Forelimb muscle (tissue), 1 donor: ENCODE measurements at places on chromosomes 11 and 22.

DNA sequence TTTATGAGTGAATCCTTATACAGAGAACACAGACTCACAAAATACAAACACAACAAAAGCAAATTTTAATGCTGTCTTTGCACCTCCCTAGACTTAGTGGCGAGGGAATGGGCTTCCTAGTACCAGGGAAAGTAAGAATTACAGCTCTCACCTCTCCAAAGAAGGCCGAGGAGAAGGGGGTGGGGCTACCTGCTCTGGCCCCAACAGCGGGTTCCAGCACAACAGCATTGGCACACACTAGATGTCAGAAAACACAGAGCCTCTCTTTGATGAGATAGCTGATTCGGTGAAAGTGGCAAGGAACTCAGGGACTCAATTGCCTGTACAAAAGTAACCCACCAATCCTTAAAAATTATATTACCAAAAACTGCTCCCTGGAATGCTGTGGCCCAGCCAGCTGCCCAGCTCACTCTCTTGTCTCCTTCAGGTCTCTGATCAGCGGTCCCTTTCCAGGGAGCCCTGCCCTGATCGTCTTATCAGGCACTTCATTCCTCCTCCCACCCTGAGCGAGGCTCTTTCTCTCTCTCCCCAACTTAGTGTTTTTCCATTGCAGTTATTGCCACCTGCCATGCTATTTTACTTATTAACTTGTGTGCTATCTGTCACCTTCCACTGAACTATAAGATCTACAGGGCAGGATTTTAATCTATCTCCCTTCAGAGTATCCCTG is 30.7 kb downstream of the SPON1 start:
- no peak for DNase-seq

DNA sequence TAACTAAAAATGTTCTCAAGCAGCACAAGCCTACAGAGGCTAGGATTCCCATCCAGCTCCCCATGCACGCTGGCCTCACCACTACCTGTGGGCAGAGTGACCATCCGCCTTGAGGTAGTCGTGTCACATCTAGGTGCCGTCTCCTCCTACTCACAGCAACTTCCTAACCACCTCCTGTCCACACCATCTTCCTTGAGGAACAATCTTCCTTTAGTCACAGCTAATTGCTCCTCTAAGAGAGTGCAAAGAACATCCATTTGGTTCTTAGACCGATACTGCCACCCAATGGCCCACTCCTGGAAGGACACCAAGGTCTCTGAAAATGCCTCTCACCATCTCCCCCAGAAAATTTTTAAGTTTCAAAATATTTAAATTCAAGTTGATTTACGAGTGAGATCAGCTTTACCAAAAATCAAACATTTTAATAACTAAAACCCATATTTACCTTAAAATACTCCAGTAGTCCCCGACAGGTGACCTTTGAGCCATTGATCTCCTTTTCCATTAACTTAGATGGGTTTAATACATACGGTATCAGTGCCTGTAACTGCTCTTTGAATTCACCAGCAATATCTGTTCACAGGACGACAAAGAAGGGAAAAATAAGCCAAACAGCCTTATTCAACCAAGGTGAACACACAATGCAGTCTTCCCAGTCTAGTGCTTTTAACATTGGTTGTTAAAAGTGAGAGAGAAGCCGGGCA is 21.7 kb upstream of the PLAAT3 start:
- no peak for DNase-seq

DNA sequence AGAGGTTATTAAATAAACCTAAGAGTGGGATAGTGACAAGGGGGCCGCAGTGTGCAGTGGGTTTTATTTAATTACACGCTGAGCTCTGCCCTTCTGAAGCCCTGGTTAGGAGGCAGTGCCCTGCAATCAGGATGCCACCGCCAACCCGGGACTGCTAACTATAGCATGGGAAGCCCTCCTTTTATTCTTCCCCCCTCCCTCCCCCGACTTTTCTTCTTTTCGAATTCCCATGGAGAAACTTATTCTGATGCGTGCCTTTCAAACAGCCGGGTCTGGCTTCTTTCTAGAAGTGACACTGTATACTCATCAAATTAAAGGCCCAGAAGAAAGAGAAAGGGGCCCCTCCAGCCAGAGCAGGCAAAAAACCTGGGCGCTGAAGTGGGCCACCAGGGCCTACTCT is 91.3 kb upstream of the ANO1 start:
- no peak for DNase-seq

DNA sequence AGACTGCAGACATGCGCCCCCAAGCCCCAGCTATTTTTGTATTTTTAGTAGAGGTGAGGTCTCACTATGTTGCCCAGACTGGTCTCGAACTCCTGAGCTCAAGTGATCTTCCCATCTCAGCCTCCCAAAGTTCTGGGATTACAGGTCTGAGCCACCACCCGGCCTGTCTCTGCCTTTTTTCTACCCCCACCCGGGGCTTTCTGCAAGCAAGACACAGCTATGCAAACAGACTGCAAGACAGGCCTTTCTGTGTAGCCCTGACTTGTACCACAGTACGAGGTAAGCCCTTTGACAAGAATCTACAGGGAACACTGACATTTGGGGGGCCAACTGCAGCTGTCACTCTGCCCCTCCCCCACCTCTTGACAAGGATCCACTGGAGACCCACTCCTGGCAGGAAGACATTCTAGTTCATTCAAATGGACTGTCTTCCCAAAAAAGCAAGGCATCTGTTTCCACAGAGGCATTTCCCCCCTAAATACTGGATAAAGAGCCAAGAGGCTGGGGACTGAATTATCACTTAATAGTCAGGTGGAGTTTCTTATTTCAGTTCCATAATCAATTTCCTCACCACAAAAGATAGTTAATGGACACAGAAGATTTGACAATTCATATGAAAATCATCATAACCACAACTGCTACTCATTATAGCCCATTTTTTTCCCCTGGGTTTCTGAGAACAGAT is 118.2 kb downstream of the ABTB2 start:
- no peak for DNase-seq

- DNase-seq = no peak
Measured at GRCh38 chr22:31836010-31836409, 82.2 kb downstream of the DEPDC5 start.

GRCh38 chr11:67055812-67056211 is 835 bp upstream of the RHOD start:
- no peak for DNase-seq

DNA sequence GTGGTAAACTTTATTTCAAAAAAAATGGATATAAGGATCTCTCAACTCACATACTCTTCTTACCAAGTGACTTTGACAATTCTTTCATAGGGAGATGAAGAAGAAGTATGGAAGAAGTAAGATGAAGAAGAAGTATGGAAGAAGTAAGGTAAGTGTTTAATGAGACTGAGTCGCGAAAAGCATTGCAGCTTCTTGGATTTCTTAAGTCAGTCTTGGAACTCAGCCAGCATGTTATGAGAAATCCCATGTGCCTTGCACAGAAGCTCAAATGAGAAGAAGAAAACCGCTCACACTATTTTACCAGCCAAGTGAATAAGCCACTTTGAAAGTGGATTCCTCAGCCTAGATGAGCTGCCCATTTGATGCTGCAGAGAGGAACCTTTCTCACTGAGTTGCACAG is 332.0 kb upstream of the CCDC179 start:
- no peak for DNase-seq

DNA sequence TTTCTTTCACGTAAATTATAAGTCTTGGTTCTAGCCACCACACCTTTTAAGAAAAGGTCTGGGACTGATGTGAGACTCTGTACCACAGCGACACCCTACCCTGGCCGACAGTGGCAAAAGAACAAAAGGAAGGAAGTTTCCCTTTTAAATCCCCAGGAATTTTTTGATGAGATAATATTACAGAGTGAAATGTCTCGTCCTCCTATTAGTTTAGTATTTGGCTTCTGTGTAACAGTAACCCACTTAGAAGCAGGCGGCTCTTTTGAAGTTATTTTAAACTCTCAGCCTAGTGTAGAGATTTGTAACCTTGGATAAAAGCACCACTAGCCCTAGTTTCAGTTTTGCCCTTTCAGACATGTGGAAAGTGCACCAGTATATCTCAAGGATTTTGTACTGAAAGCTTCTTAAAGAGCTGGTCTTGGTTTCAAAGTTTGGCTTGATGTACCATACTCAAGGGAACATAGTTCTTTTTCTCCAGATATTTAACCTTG is 84.1 kb downstream of the C22orf31 start:
- no peak for DNase-seq

DNA sequence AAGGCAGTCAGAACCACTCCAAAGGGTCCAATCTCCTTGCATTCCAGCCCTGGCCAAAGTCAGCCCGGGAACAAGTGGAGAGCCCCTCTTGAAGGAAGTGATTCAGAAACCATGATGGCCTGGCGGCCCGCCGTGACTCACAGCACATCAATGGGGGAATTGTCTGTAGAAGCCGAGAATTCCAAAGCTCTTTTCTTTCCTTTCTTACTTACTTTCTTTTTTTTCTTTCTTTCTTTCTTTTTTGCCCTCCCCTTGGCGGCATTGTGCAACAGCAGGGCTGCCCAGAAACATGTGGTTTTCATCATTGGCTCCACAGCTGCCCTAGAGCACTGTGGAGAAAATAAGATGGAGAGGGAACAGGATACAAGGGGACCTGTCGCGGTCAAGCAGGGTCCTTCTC is 140.2 kb upstream of the TIMP3 start:
- DNase-seq = no peak

DNA sequence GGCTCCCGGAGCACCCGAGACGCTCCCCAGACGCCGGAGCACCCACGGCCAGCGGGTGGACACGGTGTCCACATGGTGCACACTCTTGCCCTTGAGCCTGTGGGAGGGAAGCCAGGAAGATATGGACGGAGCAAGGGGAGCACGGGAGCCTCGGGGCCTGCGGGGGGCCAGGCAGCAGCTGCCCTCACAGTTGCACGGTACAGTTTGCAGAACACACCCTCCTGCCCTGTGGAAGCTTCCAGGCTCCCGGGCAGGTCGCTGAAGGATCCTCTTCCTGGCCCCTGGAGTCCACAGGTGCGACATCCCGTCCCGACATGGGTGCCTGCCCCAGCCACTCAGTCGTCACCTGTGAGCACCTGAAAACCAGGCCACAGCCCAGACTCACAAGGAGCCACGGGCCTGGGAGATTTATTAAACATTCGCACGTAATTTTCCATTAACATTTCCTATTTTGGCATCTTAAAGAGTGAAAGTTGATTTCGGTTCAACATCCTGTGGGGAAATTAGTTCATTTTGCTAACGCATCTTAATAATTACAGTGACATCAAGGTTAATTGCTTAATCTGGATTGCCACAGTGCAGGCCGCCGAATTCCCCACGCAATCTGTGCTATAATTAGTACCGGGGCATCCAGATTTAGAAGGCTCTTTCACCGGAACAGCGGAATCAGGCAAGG is 253.3 kb downstream of the BRD1 start:
- DNase-seq = no peak

GRCh38 chr11:60769273-60769672 is 12.6 kb downstream of the MS4A15 start:
- no peak for DNase-seq

- DNase-seq = no peak
Measured at GRCh38 chr11:76513654-76514034, 68.8 kb downstream of the EMSY start.

DNA sequence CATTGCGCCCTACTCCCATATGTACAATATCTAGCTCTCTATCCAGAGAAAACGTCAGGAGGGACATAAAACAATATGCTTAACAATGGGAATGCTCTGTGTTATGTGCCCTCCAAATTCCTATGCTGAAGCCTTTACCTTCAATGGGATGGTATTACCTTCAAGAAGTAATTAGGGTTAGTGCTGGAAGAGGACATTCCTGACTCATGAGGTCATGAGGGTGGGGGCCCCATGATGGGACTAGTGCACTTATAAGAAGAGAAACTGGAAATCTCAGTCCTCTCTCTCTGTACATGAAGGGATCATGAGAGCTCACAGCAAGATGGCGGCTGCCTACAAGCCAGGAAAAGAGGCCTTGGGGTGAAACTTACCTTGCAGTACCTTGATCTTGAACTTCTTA is 20.3 kb downstream of the MMP20 start:
- no peak for DNase-seq

- DNase-seq = no peak
Measured at GRCh38 chr22:49323751-49324415, 503.8 kb downstream of the BRD1 start.

DNA sequence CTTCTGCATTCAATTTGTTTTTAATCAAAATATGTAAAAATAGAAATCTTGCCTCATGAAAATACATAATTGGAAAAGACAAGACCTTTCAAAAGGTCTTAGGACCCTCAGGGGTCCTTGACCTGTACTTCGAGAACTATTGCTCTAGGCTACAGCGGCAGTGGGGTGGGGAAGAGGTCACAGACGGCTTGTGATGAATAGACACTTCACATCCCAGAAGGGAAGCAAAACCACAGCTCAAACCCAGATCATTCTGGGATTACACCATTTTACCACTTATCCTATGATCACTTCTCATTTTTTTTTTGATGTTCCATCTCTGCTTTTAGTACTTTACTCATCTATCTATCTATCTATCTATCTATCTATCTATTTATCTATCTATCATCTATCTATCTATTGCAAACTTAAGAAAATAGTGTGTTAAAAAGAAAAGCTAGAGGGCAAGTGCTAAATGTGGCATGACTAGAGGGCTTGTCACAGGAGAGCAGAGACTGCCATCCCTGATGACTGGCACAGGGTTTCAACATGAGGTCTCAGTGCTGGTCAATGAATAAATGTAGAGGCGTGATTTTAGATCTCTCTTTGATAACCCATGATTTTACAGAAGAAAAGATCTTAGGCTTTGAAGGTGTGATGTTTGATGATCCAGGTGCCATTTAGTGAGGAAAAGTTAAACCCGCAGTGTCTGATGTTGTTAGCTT is 37.1 kb downstream of the RNF141 start:
- no peak for DNase-seq

GRCh38 chr11:122094836-122095235 is 21.2 kb downstream of the BLID start:
- no peak for DNase-seq

GRCh38 chr11:122902951-122903350 is 20.4 kb downstream of the JHY start:
- DNase-seq = no peak

DNA sequence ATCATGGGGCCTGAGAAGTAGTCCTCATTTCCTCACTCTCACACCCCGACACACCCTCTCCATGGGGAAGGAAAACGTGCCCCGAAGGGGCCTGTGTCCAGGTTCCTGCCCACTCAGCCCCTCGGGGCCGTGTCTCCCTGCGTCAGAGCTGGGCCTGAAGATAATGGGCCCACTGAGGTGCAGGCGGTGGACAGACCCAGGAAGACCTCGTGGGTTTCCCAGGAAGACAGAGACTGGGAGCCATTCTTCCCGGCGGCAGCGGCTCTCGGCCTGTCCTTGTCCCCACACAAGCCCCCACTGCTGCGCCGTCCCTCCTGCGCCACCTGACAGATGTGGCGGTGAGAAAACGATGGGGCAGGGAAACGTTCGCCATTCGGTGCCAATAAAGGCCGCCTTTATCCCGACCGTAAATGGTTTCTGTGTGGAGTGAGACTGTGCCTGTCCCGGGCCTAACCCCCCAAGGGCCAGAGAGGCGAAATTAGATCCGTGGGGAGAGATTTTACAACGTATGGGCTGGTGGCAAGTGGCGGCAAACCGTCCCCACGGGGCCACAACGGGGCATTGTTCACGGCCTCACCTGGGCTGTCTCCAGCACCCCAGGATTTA is 89.0 kb downstream of the CDKN1C start:
- no peak for DNase-seq

GRCh38 chr11:119651802-119652584 is 77.0 kb downstream of the NECTIN1 start:
- no peak for DNase-seq

GRCh38 chr11:120527111-120527761 is 15.7 kb downstream of the GRIK4 start:
- DNase-seq = no peak
